ENCODE measurements at places on chromosomes 13 and 19.

DNA sequence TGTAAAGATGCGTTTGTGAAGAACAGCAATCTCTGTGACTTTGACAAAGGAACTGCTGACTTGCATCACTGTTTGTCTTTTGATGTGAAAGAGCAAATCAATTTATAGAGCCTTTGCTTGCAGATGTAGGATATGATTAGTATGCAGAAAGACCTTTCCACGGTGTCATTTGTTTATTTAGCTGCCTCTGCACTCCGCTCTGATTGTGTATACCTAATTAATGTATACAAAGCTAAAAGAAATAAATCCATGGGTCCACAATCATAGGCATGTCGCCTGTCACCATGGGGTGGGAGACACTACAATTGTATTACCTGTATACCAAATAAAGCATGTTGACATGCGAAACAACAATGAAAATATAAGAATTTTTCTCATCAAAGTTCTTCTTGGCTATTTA lies 410.7 kb downstream of the MZT1 start:
- no peak for DNase-seq

GRCh38 chr13:46535002-46535401 lies 18.0 kb upstream of the LRCH1 start:
- no peak for DNase-seq

DNA sequence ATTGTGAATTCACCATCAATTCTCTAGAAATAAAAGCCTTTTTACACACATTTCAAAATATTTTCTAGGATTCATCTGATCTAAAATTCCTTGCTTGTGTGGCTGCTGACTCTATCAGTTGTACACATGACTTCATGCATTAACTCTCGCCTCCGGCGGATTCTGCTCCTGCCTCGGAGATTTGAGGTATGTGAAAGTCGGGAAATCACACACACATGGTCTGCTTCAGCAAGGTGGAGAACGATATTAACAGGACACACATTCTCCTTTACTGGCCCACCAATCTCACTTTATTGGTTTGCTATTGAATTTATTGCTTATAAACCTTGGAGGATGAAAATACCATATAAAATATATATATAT lies 855.7 kb downstream of the SLITRK5 start:
- DNase-seq = no peak

DNA sequence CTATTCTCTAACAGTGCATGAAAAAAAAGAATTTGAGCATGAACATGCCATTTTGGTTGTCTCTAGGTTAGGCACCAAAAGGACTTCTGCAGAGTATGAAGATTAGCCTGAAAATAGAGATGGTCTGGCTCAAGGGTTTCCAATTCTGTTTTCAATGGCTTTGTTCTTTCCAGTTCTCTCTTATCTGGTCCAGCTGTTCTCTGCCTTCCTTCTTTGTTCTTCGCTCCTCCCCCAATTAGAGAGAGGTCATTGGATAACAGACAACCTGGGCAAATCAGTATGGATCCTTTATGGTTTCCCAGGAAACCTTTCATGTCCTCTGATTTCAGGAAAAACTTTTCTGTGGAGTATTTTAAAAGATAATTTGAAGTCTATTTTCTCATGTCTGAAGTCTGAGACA lies 623.4 kb downstream of the PCDH17 start:
- no peak for DNase-seq

- DNase-seq = no peak
Measured at GRCh38 chr13:72463561-72463960, 263.9 kb downstream of the MZT1 start.

DNA sequence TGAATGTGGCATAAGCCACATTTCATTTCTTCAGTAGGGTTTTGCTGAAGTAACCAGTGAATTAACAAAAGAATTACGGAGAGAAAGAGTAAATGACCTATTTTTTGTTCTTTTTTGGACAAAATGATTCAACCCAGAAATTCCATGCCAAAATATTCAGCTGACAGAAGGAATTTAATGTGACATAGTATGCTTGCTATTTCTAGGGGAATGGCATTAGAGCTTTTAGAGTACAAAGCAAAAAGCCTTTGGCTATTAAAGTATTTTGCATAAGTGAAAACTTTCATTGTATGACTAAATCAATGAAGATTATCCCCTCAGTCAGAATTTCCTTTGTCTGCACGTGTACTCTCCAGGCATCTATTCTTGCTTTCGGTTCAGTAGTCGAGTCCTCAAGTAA lies 465.3 kb downstream of the COG6 start:
- no peak for DNase-seq

- DNase-seq = no peak
Measured at GRCh38 chr19:15701757-15702533, 25.9 kb upstream of the OR10H2 start.

GRCh38 chr19:32566246-32566830 lies 14.7 kb upstream of the PDCD5 start:
- DNase-seq = peak; percentile 30

DNA sequence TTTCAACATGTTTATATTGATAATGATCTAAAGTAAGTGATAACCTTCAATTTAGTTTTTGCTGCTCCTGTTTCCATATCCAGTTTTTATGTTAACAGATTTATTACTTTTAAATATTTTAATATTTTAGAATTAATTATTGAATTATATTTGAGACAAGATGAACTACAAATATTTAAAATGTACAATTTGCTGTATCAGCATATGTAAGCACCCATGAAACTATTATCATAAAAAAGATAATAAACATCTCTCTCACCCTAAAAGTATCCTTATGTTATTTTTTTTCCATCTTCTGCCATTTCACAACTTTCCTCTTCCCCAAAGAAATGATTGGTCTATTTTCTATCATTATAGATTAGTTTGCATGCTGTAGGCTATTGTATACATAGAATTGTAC lies 1426.6 kb upstream of the PRR20A start:
- DNase-seq = no peak

GRCh38 chr19:34997071-34997617 lies 3.0 kb upstream of the GRAMD1A start:
- no peak for DNase-seq

DNA sequence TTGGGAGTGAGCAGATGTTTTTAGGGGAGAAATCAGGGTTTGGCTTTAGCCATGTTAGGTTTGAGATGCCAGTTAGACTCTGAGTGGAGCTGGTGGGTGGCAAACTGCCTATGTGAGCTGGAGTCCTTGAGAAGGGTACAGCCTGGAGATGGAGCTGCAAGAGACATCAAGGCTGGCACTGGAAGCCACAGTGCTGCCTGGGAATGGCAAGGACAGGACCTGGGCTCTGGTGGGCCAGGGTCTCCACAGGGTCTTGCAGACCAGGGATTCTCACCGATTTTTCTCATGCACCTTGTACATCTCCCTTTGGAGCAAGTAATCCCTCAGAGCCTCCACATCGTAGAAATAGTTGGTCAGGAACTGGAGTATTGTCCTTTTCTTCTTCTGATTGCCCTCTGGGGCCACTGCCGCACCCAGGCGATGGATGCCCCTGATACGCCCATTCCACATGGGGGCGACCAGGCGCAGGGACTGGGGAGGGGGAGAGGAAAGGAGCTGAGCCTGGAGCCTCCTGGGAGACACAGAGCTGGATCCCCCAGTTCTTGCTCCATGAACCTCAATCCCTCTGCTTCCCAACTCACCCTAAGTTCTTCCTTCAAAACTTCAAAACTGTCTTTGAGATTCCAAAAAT lies 1.7 kb downstream of the DMAC2 start:
- DNase-seq = no peak

GRCh38 chr19:46394402-46394797 lies 19.0 kb downstream of the CCDC8 start:
- DNase-seq = no peak

Data from urothelium cell line (cell line).